Activated T-helper 1 cell treated with anti-CD3 and anti-CD28 coated beads, Interleukin-12 subunit alpha, Interleukin-12 subunit beta, Interleukin-2, Interleukin-4 antibody, amounts not matched to agents 30 ng/mL and 10 ng/mL and 1 ng/mL, durations not matched to agents 14 hours and 24 hours and 36 hours (primary cell): ENCODE measurements at places on chromosomes 1 and 21.

- H3K36me3 ChIP-seq = no peaks in the 10 kb centered on the region
- DNase-seq = no peak
- no peak overlapping the region for H3K27ac ChIP-seq
- no peaks in the 10 kb centered on the region for H3K4me1 ChIP-seq
These were observed 7.2 kb upstream of the C8B start for GRCh38 chr1:56972976-56973375.

GRCh38 chr1:27071049-27071416 lies 58.4 kb upstream of the TENT5B start:
- DNase-seq = no peak
- H3K27ac ChIP-seq = no peak overlapping the region
- H3K27me3 ChIP-seq = peaks cover 6% of the 10 kb centered on the region

GRCh38 chr1:27015260-27015659 lies 2.6 kb upstream of the TENT5B start:
- peaks cover 5% of the 10 kb centered on the region for H3K4me1 ChIP-seq
- no peak overlapping the region for H3K4me3 ChIP-seq
- H3K27me3 ChIP-seq = peaks cover 27% of the 10 kb centered on the region
- no peak for DNase-seq
- no peak overlapping the region for H3K27ac ChIP-seq

DNA sequence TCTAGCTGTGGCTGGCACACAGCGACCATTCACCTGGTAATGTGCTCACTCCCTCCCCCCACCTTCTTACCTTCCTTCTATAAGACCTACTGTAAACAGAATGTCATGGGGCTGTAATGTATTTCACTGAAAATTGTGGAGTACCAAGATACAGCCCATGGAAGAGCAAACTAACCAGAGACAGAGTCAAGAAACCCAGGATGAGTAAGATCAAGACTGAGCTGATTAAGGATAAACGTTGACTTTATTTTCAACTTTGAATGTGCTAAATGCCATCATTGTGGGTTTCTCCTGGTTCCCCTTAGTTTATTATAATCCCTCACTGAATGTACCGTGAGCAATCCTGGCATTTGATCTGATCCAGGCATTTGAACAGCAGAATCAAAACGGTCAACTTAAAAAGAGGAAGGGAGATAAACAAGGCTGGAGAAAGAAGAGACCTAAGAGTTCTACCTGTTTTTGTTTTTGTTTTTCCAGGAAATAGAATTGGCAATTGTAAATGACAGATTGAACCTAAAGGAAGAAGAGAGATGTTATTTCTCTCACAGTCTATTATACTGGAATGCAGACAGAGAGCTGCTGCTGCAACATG lies 16.1 kb upstream of the ATP1B1 start:
- DNase-seq = no peak
- peaks cover 6% of the 10 kb centered on the region for H3K27me3 ChIP-seq
- H3K4me3 ChIP-seq = no peak overlapping the region
- no peaks in the 10 kb centered on the region for H3K36me3 ChIP-seq
- H3K27ac ChIP-seq = no peak overlapping the region

GRCh38 chr1:24988558-24988912 lies 58.5 kb upstream of the RUNX3 start:
- no peaks in the 10 kb centered on the region for H3K27me3 ChIP-seq
- H3K36me3 ChIP-seq = peaks cover 4% of the 10 kb centered on the region
- no peak overlapping the region for H3K4me3 ChIP-seq
- H3K4me1 ChIP-seq = peaks cover 97% of the 10 kb centered on the region
- peak overlapping the region; percentile 76 for H3K27ac ChIP-seq

GRCh38 chr1:4176841-4177240 lies 276.8 kb upstream of the C1orf174 start:
- H3K36me3 ChIP-seq = no peaks in the 10 kb centered on the region
- no peaks in the 10 kb centered on the region for H3K27me3 ChIP-seq
- H3K4me3 ChIP-seq = no peak overlapping the region
- no peaks in the 10 kb centered on the region for H3K4me1 ChIP-seq

GRCh38 chr1:168230709-168231108 lies 4.9 kb downstream of the SFT2D2 start:
- peaks cover 66% of the 10 kb centered on the region for H3K36me3 ChIP-seq
- peaks cover 78% of the 10 kb centered on the region for H3K4me1 ChIP-seq
- DNase-seq = no peak
- H3K4me3 ChIP-seq = no peak overlapping the region
- no peak overlapping the region for H3K27ac ChIP-seq

DNA sequence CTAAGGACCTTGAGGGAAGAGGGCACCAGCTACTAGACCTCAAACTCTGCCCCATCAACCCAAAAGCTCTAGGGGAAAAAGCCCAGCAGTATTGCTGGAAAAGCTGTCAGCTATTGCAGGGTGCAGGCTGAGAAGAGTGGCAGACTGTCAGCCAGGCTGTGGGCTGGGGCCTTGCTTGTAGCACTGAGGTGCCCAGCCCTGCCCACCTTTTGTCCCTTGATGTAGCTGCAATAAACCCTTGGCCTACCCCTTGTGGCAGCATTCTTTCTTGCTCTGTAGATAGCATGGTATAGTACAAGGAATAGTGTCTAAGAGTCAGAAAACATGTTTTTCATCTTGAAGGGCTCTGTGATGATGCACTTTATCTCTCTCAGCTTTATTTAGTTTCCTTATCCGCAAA lies 39.4 kb downstream of the CDC14A start:
- H3K36me3 ChIP-seq = peaks cover 41% of the 10 kb centered on the region
- no peak overlapping the region for H3K27ac ChIP-seq

DNA sequence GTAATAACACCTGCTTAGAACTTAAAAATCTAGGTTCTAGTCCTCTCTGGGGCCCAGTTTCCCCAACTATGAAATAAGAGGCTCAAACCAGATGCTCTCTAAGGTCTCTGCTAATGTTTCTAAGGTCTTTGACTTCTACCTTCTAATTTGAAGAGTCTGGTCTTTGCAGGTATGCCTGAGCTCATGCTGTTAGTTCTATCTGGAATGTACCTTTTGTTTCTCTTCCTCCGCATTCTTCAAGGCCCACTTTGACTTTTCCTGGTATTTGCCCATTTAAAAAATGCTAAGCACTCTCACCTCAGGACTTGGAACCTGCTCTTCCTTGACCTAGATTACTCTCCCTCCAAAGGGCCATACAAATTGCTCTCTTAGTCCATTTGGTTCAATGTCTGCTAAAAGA lies 13.5 kb downstream of the SLC35D1 start:
- H3K36me3 ChIP-seq = peaks cover 79% of the 10 kb centered on the region
- H3K4me1 ChIP-seq = peaks cover 10% of the 10 kb centered on the region
- H3K27ac ChIP-seq = no peak overlapping the region

GRCh38 chr21:16974060-16974459 lies 538.8 kb upstream of the CXADR start:
- no peak overlapping the region for H3K4me3 ChIP-seq
- no peaks in the 10 kb centered on the region for H3K27me3 ChIP-seq
- no peaks in the 10 kb centered on the region for H3K4me1 ChIP-seq
- DNase-seq = no peak
- H3K27ac ChIP-seq = no peak overlapping the region

- DNase-seq = no peak
- H3K27ac ChIP-seq = peak overlapping the region; percentile 98
- peaks cover 93% of the 10 kb centered on the region for H3K4me1 ChIP-seq
- no peaks in the 10 kb centered on the region for H3K27me3 ChIP-seq
These were observed 4.3 kb upstream of the CHI3L2 start for GRCh38 chr1:111223126-111223685.

- H3K4me1 ChIP-seq = no peaks in the 10 kb centered on the region
- H3K36me3 ChIP-seq = no peaks in the 10 kb centered on the region
- DNase-seq = no peak
- no peak overlapping the region for H3K27ac ChIP-seq
- no peak overlapping the region for H3K4me3 ChIP-seq
These were observed 81.6 kb downstream of the CCDC185 start for GRCh38 chr1:223474804-223475203.

- H3K4me1 ChIP-seq = peaks cover 55% of the 10 kb centered on the region
- no peak for DNase-seq
- H3K27ac ChIP-seq = no peak overlapping the region
These were observed 191.2 kb downstream of the RERE start for GRCh38 chr1:8625981-8626898.

- H3K36me3 ChIP-seq = no peaks in the 10 kb centered on the region
- H3K27ac ChIP-seq = no peak overlapping the region
- no peak overlapping the region for H3K4me3 ChIP-seq
- H3K4me1 ChIP-seq = no peaks in the 10 kb centered on the region
- H3K27me3 ChIP-seq = peaks cover 2% of the 10 kb centered on the region
These were observed 27.8 kb downstream of the OSBPL9 start for GRCh38 chr1:51644533-51645197.

GRCh38 chr21:39444421-39445180 lies 977 bp downstream of the LCA5L start:
- peaks cover 14% of the 10 kb centered on the region for H3K4me1 ChIP-seq
- H3K36me3 ChIP-seq = no peaks in the 10 kb centered on the region
- peaks cover 32% of the 10 kb centered on the region for H3K27me3 ChIP-seq
- DNase-seq = no peak

DNA sequence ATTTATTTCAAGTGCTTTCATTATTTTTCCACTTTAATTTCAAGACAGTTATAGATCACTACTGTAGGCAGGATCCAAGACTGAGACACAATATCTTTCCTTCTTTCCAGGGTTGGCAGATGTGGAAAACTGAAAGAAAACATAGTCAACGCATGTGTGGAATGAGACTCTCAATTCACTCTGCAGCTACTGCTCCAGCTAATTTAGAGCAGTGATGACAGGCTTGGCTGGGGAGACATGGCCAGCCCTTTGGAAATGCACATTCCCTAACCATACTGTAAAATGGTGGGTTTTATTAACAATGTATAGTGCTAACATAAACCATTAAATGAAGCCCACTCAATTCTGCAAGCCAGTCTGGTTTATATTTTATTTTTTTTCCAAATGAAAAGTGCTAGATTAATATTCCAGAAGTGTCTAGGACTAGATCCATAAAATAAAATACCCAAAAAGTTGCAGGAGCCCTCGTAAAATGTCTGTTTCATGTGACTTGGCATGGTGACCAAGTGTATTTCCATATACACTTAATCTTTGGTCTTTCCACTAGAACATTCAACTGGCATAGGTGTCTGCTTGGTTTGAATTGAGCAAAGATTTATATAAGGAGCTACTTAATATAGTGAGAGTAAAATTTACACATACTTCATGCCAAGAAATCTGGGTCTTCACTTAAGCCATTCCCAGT lies 32.9 kb downstream of the COL11A1 start:
- no peaks in the 10 kb centered on the region for H3K36me3 ChIP-seq
- DNase-seq = no peak
- H3K4me3 ChIP-seq = no peak overlapping the region
- H3K27me3 ChIP-seq = no peaks in the 10 kb centered on the region
- H3K4me1 ChIP-seq = no peaks in the 10 kb centered on the region

DNA sequence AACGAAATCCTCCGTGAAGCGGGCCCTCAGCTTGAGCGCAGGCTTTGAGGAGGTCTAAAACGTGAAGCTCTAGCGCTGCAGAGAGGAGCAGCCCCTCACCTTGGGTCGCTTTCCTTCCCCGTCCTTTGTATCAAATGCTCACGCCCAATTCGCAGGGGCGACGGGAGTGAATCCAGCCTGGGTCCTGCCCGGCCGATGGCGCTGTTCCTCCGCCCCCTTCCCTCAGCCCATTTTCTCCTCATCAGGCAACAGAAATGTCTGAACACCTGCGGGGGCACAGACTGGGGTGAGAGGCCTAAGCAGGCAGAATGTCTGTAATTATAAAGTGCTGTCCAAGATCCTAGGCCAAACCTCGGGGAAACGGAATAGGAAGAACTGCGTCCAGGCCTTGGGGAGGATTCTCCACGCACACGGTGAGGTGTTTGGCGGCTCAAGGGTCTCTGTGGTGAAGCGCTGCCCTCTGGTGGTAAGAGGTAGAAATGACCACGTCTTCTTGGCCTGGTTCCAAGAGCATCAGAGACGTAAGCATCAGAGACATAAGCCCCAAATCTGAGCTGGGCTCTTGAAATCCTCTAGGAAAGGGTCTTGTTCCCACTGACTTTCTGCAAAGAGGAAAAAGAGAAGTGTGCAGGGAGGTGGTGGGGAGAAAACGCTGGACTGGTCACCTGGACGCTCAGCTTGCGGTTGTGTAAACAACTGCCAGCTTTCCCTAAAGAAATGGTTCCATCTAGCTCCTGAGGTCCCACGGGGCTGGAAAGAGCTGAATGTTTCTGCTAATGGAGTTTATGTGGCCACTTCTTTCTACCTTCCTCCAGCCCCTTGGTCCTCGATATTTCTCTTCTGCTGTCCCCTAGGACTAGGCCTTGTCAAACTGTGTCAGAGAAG lies 92.1 kb upstream of the CD53 start:
- H3K4me3 ChIP-seq = no peak overlapping the region
- no peak overlapping the region for H3K27ac ChIP-seq
- H3K4me1 ChIP-seq = peaks cover 19% of the 10 kb centered on the region
- peak; percentile 68 for DNase-seq
- no peaks in the 10 kb centered on the region for H3K36me3 ChIP-seq

- H3K27me3 ChIP-seq = peaks cover 18% of the 10 kb centered on the region
- no peak overlapping the region for H3K4me3 ChIP-seq
- DNase-seq = peak; percentile 3
- H3K27ac ChIP-seq = no peak overlapping the region
- H3K36me3 ChIP-seq = no peaks in the 10 kb centered on the region
These were observed 7.0 kb upstream of the IGSF21 start for GRCh38 chr1:18100491-18101063.

- peaks cover 7% of the 10 kb centered on the region for H3K36me3 ChIP-seq
- no peak overlapping the region for H3K4me3 ChIP-seq
- H3K4me1 ChIP-seq = peaks cover 16% of the 10 kb centered on the region
- H3K27ac ChIP-seq = no peak overlapping the region
These were observed 153.4 kb downstream of the GALNT2 start for GRCh38 chr1:230220478-230220877.

GRCh38 chr1:67189953-67190352 lies 23.7 kb downstream of the IL23R start:
- peak overlapping the region; percentile 27 for H3K4me3 ChIP-seq
- H3K27me3 ChIP-seq = no peaks in the 10 kb centered on the region
- H3K27ac ChIP-seq = no peak overlapping the region

DNA sequence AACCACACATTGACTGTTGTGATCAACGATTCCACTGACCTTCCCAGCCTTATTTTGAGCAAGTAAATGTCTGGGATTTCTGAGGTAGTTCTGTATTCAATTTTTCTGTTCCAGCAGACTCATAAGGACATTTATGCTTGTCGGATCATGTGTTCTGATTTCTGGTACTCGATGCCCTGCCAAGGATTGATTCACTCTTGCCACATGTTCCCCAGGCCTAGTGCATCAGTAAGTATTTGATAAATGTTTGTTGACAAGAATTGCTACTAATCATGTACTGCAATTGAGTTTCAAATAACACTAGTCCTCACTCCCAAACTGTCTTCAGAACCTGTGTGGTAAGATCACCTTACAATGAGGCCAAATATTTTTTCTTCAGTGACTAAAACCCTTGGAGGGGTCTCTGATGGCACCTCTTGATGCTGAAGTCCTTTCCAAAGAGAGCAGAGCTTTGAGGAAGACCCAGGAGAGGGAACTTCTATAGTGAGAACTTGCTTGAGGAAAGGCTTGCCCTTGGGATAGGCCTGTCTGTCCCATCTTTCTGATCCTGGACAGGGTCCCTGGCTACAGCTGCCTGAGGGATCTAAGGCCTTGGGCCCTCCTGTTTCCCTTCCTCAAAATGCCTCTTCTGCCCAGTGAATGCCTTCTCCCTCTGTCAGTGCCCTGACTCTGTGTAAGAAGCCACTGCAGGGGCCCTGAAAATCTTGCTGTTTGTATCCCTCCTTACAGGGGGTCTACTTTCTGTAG lies 115.8 kb upstream of the FAM78B start:
- no peaks in the 10 kb centered on the region for H3K4me1 ChIP-seq
- no peaks in the 10 kb centered on the region for H3K27me3 ChIP-seq
- H3K27ac ChIP-seq = no peak overlapping the region
- no peak for DNase-seq
- H3K36me3 ChIP-seq = no peaks in the 10 kb centered on the region

- H3K4me1 ChIP-seq = peaks cover 10% of the 10 kb centered on the region
- H3K27me3 ChIP-seq = peaks cover 10% of the 10 kb centered on the region
- no peak for DNase-seq
- no peak overlapping the region for H3K27ac ChIP-seq
- H3K4me3 ChIP-seq = no peak overlapping the region
These were observed 627.4 kb upstream of the NR5A2 start for GRCh38 chr1:199399996-199400724.
